ENCODE measurements at places on chromosomes 3 and 15. TPM values are rescaled to one million over a fixed set of nuclear protein-coding genes. Genes with fewer than 3 reads are reported as not detected.

Gene CLDN16
- not detected for polyA plus RNA-seq

Gene ATP2B2
- 7.1 TPM for polyA plus RNA-seq

Gene PDCD6IP
- polyA plus RNA-seq: 104 TPM

Gene ONECUT1
- polyA plus RNA-seq: not detected

Gene ADAMTS17
- 4.4 TPM for polyA plus RNA-seq

GRCh38 chr15:40454904-40455391 lies 14.2 kb downstream of the BAHD1 start:
- no peak for DNase-seq

- DNase-seq: no peak
Measured at GRCh38 chr3:136122006-136122405, 74.1 kb downstream of the MSL2 start.

- no peak for DNase-seq
Measured at GRCh38 chr15:76501726-76502125, 165.2 kb downstream of the ISL2 start.

DNA sequence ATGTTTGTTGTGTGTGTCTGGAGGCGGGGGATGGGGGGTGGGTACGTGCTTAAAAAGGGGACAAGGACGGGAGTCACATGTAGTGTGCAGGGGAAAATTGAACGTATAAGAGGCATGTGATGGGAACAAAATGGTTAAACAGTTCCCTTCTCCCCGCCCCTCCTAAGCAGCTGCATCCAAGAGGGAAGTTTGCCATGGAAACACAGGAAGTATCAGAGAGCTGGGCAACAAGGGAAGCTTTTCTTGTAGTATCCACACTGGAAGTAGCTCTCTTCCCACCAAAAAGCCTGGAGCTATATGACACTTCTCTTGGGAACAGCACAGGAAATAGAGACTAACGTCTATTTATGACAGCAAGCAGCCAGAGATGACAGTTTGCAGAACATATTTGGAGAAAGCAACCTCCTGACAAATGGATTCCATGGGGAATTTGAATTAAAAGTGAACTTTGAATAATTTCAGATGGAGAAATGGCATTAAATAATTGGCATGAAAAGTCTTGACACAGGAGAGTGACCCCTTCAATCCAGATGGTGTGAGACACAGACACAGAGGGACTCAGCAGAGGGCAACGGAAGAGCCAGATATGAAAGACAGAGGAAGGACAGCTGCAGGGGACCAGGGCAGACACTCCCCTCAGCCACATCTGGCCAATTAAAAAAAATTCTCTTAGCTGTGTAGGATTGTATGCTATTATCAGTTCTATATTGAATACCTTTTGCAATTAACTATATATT lies 294.2 kb upstream of the TBL1XR1 start:
- peak; percentile 86 for DNase-seq

GRCh38 chr15:31733424-31733823 lies 296.9 kb upstream of the CHRNA7 start:
- no peak for DNase-seq

DNA sequence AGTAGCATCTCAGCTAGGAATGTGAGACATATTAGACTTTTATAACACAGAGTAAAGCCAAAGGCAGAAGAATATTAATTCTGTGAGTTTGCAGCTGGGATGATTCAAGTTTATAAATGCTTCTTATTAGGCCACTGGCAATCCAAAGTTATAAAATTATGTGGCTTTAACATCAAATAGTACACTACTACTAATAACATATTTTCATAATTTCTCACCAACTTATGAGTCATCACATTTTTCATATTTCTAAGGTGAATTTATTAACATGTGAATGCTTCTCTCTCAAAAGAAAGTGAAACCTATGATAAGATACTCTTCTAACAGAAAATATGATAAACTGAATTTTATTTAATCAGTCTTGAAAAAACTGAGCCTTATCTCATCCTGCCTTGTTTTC lies 1348.2 kb upstream of the ALCAM start:
- DNase-seq: no peak

- DNase-seq: no peak
Measured at GRCh38 chr3:45762647-45763302, 33.6 kb downstream of the SLC6A20 start.

GRCh38 chr3:45644791-45645201 lies 44.4 kb upstream of the SACM1L start:
- no peak for DNase-seq

- no peak for DNase-seq
Measured at GRCh38 chr3:123791898-123792297, 92.2 kb downstream of the MYLK start.

GRCh38 chr3:49021813-49022687 lies at the start of gene NDUFAF3:
TSS of gene NDUFAF3 (plus strand) at chr3:49022121. CDS start at chr3:49022145, 24 bp downstream.
- DNase-seq: peak; percentile 95

- no peak for DNase-seq
Measured at GRCh38 chr3:142500211-142500610, 52.4 kb upstream of the XRN1 start.

- DNase-seq: no peak
Measured at GRCh38 chr3:152295806-152296205, 27.1 kb downstream of the MBNL1 start.

GRCh38 chr15:69848551-69849231 lies 249.0 kb downstream of the TLE3 start:
- DNase-seq: no peak

GRCh38 chr3:98343647-98344507 lies 9.8 kb upstream of the OR5K4 start:
- DNase-seq: no peak

GRCh38 chr3:56921573-56922453 lies 120.1 kb upstream of the ARHGEF3 start:
- no peak for DNase-seq

DNA sequence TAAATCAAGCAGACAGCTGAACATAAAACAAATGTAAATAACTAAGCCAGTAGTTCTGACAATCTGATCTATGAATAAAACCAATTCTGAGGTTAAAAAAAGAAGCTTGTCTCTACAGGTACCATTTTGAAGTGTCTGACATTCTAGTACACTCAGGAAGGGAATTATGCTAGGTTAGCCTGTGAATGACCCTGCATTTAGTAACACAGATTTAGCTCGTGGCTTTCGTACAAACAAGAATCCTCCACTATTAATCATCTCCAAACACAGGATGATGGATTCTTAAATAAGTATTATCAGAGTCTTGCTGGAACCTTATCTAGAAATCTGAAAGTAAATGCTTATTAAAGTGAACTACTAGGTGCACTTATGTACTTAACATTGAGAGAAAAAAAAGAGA lies 1120.1 kb downstream of the ROBO1 start:
- DNase-seq: no peak

DNA sequence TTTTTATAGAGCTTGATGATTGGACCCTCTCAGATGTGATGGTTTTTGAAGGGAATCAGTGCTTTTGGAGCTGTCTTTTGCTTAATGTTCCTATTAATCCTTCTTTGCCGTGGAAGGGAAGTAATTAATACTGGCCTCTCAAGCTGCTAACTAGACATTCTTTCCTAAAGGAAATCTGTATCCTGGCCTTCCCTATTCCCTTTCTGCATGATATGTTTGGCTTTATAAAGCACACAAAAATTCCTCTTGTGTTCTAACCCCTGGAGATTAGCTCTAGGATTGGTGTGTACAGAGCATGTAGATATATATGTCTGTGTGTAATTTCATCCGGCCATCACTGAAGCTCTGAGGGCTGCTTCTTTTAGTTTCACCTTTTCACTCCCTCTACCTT lies 6.9 kb downstream of the ATXN7 start:
- no peak for DNase-seq

GRCh38 chr3:150996731-150997130 lies 24.2 kb upstream of the CLRN1 start:
- peak; percentile 16 for DNase-seq

GRCh38 chr3:50272911-50273688 lies 4.2 kb downstream of the SEMA3B start:
- DNase-seq: peak; percentile 86

GRCh38 chr3:111517801-111518200 lies 24.2 kb upstream of the CD96 start:
- no peak for DNase-seq

All from hindlimb muscle (tissue), 1 donor.